ENCODE measurements at places on chromosomes 4 and X.

- no peak for DNase-seq
Observed at GRCh38 chr4:44842531-44842930, 116.2 kb upstream of the GNPDA2 start.

DNA sequence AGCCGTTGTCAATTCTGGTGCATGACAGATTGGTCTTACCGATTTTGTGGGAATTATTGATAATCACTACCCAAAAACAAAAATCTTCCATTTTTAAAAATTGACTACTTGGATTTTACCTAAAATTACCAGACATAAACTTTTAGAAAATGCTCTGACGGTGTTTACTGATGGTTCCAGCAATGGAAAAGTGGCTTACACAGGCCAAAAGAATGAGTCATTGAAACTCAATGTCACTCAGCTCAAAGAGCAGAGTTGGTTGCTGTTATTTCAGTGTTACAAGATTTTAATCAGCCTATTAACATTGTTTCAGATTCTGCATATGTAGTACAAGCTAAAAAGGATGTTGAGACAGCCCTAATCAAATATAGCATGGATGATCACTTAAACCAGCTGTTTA, 23.0 kb upstream of the UGT2B17 start:
- DNase-seq = no peak

- no peak for DNase-seq
Observed at GRCh38 chrX:100277231-100277630, 132.8 kb downstream of the PCDH19 start.

DNA sequence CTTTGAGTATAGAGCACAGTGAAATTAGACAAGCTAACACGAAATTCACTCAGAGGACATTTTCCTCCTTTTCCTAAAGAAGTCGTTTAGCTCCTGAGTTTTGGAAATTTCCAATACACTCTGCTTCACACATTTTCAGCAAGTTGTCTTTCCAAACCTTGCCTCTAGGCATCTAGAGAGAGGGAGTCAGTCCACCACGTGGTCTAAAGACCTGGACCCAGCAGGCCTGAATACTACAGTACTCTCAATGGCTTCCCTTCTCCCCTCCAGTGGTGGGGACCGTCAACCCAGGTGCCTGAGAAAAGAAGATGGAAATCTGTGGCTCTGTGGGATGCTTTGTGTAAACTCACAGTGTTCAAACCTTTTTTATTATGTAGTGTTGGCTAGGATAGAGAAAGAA, 13.9 kb upstream of the SCML2 start:
- DNase-seq = no peak

- DNase-seq = no peak
Observed at GRCh38 chrX:40140706-40141499, 43.1 kb upstream of the BCOR start.

GRCh38 chr4:188941524-188942119, 802.4 kb downstream of the TRIML1 start:
- DNase-seq = no peak

GRCh38 chrX:106278951-106279350, 110.8 kb downstream of the PWWP3B start:
- DNase-seq = no peak

GRCh38 chrX:122622795-122623194, 561.3 kb upstream of the GRIA3 start:
- no peak for DNase-seq

- no peak for DNase-seq
Observed at GRCh38 chr4:173538148-173538908, 8.3 kb upstream of the HAND2 start.

DNA sequence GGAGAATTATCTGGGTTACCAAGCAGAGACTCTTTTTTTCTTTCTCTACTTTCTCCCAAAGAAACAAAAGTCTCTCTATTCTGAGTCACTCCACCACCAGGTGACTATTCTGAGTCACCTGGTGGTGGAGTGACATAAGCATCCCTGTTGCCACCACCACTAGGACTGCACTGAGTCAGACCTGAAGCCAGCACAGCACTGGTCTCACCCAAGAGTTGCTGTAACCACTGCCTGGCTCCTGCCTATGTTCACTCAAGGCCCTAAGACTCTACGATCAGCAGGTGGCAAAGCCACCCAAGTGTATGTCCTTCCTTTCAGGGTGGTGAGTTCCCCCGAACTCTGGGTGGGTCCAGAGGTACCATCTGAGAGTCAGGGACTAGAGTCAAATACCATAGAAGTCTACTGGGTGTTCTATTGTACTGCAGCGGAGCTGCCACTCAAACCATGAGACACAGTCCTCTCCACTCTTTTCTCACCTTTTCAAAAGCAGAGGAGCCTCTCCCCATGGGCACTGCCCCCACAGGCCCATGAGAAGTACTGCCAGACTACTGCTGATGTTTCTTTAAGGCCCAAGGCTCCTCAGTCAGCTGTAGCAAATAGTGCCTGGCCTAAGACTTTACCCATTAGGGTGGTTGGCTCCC, 209.6 kb upstream of the IRS4 start:
- no peak for DNase-seq

DNA sequence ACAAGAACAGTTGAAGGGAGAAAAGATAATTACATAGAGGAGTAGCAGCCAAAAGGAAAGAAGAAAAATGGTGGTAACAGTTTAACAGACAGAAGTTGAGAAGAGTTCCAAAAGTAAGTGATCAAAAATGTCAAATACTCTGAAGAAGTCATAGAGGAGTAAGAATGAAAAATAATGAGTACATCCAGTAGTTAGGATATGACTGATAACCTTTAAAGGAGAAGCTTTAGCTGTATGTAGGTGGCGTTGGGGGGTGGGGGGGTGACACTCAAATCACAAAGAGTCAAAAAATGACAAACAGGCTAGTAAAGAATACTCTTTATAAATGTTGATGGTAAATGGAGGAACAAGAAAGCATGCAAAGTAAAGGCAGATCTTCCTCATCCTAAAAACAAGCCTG, 40.6 kb downstream of the RAB33A start:
- DNase-seq = no peak

- DNase-seq = no peak
Observed at GRCh38 chr4:171813526-171814250, 484 bp downstream of the GALNTL6 start.
